ENCODE measurements at places on chromosomes 6 and 20. TPM values are rescaled to one million over a fixed set of nuclear protein-coding genes. Genes with fewer than 3 reads are reported as not detected.
A peak's percentile ranks its signal among the peaks of the same experiment; 100 is the strongest.

PHACTR1 gene
- 0.17 TPM for total RNA-seq

GRCh38 chr20:64156136-64156885 is 7.9 kb upstream of the MYT1 start:
- DNase-seq, result no peak
- H3K4me3 ChIP-seq, result no peak overlapping the region
- peaks cover 6% of the 10 kb centered on the region for H3K4me1 ChIP-seq
- no peaks in the 10 kb centered on the region for H3K27me3 ChIP-seq
- no peak overlapping the region for H3K27ac ChIP-seq

GJA1 gene
- total RNA-seq, result 1.1 TPM

DNA sequence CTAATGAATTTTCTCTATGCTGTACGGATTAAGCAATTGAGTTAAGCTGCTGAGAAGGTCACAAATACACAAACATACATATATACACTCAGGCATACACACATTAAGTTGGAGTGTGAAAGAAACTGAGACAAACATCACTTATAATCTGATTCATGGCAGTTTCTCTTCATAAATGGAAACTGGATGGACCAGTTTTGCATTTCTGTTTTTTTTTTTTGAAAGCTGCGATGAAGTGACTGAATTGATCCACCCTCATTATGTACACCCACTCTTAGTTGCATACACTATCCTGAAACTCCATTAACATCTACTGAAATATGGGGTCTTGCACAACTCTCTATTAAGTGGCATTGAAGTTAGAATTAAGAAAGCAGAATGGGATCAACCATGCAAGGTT is 32.9 kb upstream of the TENT5A start:
- no peak overlapping the region for H3K4me3 ChIP-seq
- H3K27ac ChIP-seq, result no peak overlapping the region
- no peak for DNase-seq
- peaks cover 3% of the 10 kb centered on the region for H3K4me1 ChIP-seq
- H3K36me3 ChIP-seq, result no peaks in the 10 kb centered on the region

- DNase-seq, result no peak
- H3K4me1 ChIP-seq, result no peaks in the 10 kb centered on the region
- H3K36me3 ChIP-seq, result no peaks in the 10 kb centered on the region
- no peak overlapping the region for H3K27ac ChIP-seq
- no peaks in the 10 kb centered on the region for H3K27me3 ChIP-seq
Observed at GRCh38 chr20:10802236-10802635, 128.4 kb upstream of the JAG1 start.

GRCh38 chr6:32117461-32117860 is 8.3 kb upstream of the TNXB start:
- no peak for DNase-seq
- no peak overlapping the region for H3K27ac ChIP-seq
- H3K4me3 ChIP-seq, result no peak overlapping the region
- H3K4me1 ChIP-seq, result no peaks in the 10 kb centered on the region

DNA sequence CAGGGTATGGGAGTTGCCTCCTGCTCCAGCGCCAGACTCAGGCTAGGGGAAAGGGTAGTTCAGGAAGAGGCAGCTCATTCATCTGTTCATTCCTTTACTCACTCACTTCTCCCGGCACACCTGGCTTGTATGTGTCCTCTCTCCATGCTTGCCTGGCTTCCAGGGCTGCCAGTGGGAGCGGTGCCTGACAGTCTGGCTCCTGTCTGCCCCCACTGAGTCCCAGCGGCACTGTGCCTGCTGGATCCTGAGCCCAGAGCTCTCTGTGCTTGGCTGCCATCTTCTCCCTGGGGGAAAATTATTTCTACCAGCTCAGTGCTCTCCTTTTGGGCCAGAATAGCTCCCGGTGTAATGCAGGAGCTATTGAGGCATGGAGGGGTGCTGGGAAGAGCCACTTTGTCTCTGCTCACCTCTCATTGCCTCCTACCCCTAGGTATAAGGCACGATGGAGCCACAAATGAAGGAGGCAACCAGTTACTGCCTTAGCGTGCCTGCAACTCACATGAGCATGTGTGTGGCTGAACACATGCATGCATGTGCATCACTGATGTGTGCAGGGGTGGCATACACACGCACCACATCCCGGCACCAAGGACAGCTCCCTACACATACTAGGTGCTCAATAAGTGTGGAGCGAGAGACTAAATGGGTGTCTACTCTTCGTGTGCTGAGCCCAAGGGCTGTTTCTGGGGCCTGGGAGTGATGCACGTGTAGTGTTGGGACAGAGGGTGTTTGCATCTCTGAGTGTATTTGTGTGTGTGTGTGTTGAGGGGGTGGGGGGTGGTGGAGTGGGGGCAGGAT is 46.6 kb downstream of the CDH22 start:
- H3K36me3 ChIP-seq, result no peaks in the 10 kb centered on the region
- no peaks in the 10 kb centered on the region for H3K4me1 ChIP-seq
- H3K4me3 ChIP-seq, result no peak overlapping the region
- no peaks in the 10 kb centered on the region for H3K27me3 ChIP-seq
- no peak overlapping the region for H3K27ac ChIP-seq
- DNase-seq, result no peak

DNA sequence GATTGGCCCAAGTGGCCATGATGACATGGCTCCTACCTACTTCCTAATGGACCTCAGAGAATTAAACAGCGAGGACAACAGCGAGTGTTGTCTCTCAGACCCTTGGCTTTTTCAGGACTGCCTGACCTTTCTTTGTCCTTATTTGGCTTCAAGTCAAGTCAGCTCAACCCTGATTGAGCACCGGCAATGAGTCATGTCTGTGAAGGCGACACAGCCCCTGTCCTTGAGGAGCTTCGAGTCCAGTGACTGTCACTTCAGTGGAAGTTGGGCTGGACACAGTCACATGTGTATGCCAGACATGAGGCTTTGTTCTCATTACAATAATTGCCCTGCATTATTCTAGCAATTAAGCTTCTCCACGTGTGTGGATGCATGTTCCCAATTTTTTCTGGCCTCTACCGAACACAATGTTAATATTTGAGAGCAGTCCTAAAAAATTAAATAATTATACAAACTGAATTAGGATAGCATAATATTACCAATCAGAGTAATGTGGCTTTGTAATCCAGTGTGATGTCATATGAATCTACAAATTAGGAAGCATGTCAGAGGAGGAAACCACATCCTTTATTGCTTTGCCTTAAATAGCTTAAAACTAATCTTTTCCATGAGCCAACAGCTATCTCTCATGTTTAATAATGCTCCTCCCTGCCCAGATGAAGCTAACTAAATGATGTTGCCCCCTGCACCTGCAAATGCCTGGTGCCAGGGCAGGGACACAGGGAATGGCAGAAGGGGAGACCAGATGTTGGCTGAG is 178.6 kb downstream of the CDH26 start:
- no peaks in the 10 kb centered on the region for H3K36me3 ChIP-seq
- no peak overlapping the region for H3K27ac ChIP-seq
- DNase-seq, result no peak
- no peak overlapping the region for H3K4me3 ChIP-seq

MYB gene
- total RNA-seq, result 3.7 TPM

DNA sequence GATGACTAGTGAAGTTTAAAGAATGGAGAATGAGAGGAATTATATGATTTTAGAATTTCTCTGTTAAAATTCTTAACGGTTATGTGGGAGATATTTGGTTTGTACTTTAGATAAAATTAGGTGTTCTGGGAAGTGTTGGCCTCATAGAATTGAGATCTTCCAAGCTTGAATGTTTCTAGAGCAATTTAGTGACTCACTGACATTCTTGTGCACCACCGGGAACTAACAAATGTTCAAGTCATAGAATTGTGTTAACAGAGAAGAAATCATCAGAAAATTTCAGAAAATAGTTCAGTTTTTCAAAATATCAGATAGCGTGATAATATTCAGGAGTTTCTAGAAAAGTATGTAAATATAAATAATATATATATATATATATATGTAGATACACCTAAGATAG is 67.9 kb upstream of the BMP5 start:
- no peak for DNase-seq
- no peaks in the 10 kb centered on the region for H3K4me1 ChIP-seq
- peaks cover 19% of the 10 kb centered on the region for H3K27me3 ChIP-seq
- no peak overlapping the region for H3K27ac ChIP-seq
- no peak overlapping the region for H3K4me3 ChIP-seq
- H3K36me3 ChIP-seq, result no peaks in the 10 kb centered on the region

SLC22A3 gene
- 0.07 TPM for total RNA-seq

DNA sequence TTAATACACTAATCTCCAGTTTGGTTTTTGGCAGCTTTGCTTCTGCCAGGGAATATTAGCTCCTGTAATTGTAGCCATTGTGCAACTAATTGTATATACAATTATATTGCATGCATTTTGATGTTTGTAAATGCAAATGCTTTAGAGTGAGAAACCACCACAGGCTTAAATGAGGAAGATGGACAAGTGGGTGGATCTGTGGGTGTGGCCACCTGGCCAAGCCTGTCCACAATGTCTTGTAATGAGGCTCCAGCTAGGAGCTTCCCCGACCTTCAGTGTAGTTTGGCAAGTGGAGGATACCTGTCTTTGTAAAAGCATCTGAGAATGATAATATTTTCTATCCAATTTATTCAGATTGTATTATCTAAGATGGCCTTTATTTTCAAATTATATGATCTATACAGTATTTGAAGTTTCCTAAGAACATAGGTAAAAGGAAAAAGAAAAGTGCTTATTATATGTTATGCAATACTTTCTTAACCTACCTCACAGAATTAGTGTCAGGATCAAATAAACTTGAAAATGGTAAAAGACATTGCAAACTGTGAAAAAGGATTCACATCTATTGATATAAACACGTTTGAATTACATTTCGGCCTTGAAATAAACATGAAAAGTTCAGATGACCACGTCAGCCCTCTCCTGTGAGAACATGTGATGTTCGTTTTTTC is 49.3 kb upstream of the ARID1B start:
- H3K27me3 ChIP-seq, result 0 out of 2 replicates have a peak, but pooled peaks cover 8% of the 10 kb centered on the region
- H3K27ac ChIP-seq, result no peak overlapping the region
- peaks cover 6% of the 10 kb centered on the region for H3K4me1 ChIP-seq
- H3K36me3 ChIP-seq, result no peaks in the 10 kb centered on the region
- DNase-seq, result no peak
- no peak overlapping the region for H3K4me3 ChIP-seq

HAO1 gene
- 0.12 TPM for total RNA-seq

DNA sequence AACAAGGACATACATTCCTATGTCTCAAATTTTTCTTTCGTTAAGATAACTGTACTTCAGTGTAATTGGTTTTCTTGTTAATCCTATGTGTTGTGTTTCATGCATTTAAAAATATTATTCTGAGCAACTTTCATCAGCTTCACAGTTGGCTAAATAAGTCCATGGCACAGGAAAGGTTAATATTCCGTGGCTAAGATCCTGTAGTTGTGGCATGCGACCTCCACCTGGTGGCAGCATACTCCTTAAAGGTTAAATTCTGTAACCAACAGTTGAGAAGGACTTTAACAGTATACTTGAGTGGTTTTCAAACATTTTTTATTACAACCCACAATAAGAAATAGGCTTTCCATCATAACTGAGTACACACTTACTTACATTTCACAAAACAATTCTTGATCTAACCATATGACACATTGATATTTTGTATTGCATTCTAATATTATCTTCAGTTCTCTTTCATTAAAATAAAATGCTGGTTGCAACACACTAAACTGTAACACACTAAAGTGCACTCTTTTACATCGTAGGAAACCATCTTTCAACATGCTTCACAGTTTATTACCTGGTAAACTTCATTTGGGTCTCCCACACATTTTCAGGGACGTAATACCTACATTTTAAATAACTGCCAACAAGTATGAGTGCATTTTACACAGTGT is 118.3 kb downstream of the SLX4IP start:
- peaks cover 56% of the 10 kb centered on the region for H3K4me1 ChIP-seq
- no peak overlapping the region for H3K27ac ChIP-seq
- no peaks in the 10 kb centered on the region for H3K27me3 ChIP-seq

- H3K4me1 ChIP-seq, result peaks cover 11% of the 10 kb centered on the region
- no peaks in the 10 kb centered on the region for H3K36me3 ChIP-seq
- H3K27me3 ChIP-seq, result no peaks in the 10 kb centered on the region
- H3K27ac ChIP-seq, result 0 out of 2 replicates have a peak overlapping the region, but pooled peaks have one; percentile 16
- no peak overlapping the region for H3K4me3 ChIP-seq
Observed at GRCh38 chr6:125821825-125822281, 31.1 kb downstream of the NCOA7 start.

RBBP8NL gene
- 0.59 TPM for total RNA-seq

IYD gene
- total RNA-seq, result not detected

MOCS1 gene
- 9.3 TPM for total RNA-seq

DNA sequence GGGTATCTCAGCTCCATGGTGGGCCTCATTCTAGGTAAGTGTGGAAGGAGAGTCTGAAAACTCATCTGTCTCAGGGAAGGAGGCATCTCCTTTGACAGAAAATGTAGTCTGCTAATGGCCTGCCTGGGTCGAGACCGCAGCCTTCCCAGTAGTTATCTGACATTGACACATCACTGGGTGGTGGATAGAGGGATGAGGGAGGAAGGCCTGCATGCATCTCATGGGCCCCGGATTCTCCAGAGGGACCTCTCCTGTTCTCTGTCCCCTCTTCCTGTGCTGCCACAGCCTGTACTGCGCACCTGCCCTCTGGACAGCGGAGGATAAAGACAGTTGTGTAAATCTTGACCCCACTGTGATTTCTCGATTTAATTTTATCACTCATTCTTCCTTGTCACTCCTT is 4.7 kb downstream of the PCMTD2 start:
- H3K27ac ChIP-seq, result no peak overlapping the region
- DNase-seq, result no peak
- H3K4me1 ChIP-seq, result no peaks in the 10 kb centered on the region
- H3K36me3 ChIP-seq, result no peaks in the 10 kb centered on the region

TRAPPC3L gene
- not detected for total RNA-seq

SIRPB2 gene
- not detected for total RNA-seq

- H3K27ac ChIP-seq, result no peak overlapping the region
- no peaks in the 10 kb centered on the region for H3K27me3 ChIP-seq
- no peak for DNase-seq
Observed at GRCh38 chr20:43963233-43963632, 48.6 kb downstream of the TOX2 start.

DNA sequence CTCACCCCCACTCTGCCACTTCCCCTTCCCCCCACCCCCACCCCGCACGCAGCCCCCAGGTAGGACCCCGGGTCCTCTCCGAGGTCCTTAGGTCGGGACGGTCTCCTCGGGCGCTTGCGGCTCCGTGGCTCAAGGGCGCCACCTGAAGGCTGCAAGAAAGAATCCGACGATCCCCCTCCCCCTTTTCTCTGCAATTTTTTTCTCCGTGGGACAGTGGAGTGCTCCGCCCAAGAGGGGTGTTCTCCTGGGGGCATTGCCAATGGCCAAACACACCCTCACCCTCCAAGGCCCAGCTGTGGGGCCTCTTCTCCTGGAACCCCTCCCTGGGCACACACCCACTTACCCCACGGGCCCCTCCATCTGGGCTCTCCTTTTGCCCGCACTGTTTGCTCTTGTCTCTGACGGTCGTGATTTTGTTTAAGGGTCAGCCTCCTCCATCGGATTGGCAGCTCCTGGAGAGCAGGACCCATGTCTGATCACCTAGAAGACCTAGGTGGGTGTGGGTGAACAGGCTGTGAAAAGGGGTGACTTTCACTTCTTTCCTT is 1.1 kb upstream of the TMEM74B start:
- H3K27me3 ChIP-seq, result peaks cover 7% of the 10 kb centered on the region
- H3K36me3 ChIP-seq, result no peaks in the 10 kb centered on the region
- peak overlapping the region; percentile 59 for H3K4me3 ChIP-seq
- peak; percentile 34 for DNase-seq

SYCP2 gene
- total RNA-seq, result 0.59 TPM

CLDN20 gene
- total RNA-seq, result not detected

GRCh38 chr6:72922401-72922800 is 300.5 kb downstream of the KCNQ5 start:
- H3K4me1 ChIP-seq, result no peaks in the 10 kb centered on the region
- H3K36me3 ChIP-seq, result no peaks in the 10 kb centered on the region
- no peak for DNase-seq
- peaks cover 27% of the 10 kb centered on the region for H3K27me3 ChIP-seq
- no peak overlapping the region for H3K27ac ChIP-seq

CAPN11 gene
- total RNA-seq, result not detected

GRCh38 chr20:1422753-1423152 is 29.9 kb upstream of the FKBP1A start:
- peaks cover 21% of the 10 kb centered on the region for H3K4me1 ChIP-seq
- H3K36me3 ChIP-seq, result no peaks in the 10 kb centered on the region
- H3K27me3 ChIP-seq, result no peaks in the 10 kb centered on the region
- no peak overlapping the region for H3K4me3 ChIP-seq

All from HCT116 (cell line).